ENCODE measurements at places on chromosomes 1 and 21. TPM values are rescaled to one million over a fixed set of nuclear protein-coding genes. Genes with fewer than 3 reads are reported as not detected.
A peak's percentile ranks its signal among the peaks of the same experiment; 100 is the strongest.

DNA sequence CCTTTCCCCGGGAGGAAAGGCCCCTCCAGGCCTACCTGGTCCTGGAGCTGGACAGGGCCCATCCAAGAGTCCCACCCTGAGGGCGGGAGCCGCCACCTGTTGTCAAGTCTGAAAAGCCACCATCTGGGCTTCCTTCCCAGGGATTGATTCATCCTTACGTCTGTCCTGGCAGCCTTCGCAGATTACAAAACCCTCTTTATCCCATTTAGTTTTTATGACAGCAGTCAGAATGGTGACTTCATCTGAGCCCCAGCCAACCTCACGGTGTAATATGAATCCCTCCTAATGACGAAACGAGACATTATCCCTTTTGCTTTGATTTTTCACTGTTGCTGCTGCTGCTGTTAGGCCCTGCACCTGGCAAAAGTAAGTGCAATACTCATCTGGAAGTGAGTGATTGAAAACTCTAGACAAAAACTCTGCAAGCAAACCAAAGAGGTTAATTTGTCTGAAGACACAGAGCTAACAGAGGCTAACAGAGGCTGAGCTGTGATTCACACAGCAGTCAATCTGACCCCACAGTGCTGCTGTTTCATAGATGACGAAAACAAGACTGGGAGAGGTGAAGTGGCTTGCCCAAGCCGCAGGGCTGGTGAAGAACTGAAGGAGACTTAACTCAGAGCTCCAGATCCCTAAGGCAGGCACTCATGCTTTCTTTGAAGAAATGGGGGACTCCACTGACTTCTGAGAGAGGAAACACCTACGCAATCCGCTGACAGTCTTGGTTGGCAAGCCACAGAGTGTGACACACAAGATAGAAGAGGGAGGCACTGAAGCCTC, 30.0 kb upstream of the S100A7 start:
- no peak for DNase-seq

DNA sequence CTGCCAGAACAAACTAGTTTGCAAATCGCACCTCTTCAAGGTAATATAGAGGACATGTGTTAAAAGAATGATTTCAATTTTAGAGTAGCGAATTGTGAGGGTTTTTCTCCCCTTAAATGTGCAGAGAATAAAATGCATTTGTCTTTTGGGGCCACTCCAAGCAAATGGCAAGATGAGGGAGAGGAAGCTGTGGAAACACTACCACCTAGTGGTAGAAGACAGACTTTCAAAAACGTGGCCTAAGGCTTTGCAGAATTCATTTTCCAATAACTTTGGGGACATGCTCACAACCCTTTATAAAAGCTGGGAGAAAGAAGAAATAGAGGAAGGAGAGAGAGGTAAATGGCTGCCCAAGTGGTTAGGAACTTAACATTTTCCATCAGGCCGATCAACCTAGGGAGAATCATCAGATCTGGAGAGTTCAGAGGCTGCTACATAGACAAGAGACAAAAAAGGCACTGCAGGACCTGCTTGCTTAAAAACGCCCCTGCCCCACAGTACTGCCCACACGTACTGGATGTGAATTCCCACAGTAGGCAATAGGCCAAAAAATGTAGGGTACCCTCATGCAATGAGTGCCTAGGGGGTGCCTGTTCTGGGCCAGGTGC, 15.7 kb upstream of the RCAN1 start:
- DNase-seq = peak; percentile 34

- no peak for DNase-seq
Measured at GRCh38 chr1:66932291-66932690, 7.5 kb downstream of the MIER1 start.

DNA sequence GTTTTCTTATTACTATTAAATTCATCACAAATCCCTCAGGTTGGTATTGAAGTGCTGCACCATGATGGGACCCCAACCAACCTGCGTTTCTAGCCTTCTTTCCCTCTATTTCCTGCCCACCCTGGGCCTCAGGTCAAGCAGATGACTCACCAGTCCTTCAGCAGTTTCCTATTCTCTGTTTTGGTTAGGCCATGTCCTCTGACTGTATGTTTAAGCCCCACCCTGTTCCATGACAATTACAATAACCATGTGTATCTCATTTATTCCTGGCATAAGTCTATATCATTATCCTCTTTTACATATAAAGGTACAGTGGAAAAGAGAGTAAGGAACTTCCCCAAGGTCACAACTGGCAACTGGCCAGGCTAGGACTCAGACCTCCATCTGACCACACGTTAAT, 5.3 kb upstream of the FAM78B start:
- no peak for DNase-seq

GRCh38 chr21:33988237-33989017, 72.8 kb upstream of the ATP5PO start:
- DNase-seq = no peak

- DNase-seq = no peak
Measured at GRCh38 chr1:157732755-157733154, 32.2 kb upstream of the FCRL3 start.

DNA sequence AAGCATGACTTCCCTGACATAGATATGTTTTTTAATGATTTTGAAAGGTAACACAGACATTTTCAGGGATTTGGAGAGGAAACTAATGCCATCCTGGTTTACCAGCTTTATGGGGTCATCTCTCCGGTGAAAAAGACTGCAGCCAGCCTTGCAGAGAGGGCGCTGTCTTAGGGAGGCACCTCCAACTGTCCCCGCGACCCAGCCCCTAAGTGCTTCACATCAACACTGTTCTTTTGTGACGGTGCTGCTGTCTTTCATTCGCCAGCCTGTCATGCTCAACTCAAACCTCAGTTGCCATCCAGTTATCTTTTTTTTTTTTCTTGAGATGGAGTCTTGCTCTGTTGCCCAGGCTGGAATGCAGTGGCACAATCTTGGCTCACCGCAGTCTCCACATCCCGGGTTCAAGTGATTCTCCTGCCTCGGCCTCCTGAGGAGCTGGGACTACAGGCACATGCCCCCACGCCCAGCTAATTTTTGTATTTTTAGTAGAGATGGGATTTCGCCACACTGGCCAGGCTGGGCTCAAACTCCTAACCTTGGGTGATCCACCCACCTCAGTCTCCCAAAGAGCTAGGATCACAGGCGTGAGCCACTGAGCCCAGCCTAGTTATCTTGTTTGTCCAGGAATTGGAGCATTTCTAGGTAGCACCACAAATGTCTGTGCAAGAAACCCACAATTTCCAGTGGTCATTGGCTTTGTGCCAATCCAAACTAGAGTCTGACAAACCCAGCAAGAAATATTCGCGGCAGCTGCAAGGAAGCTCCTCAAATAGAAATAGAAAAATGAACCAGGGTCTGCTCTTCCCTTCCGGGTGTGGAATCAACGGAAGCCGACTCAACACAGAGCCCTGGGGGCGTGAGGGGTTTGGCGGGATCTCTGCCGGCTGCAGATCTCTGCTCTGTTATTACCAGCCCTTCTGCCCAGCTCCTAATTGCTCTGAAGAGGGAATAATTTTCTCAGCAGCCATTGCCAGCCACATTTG, 24.2 kb downstream of the PDE9A start:
- peak; percentile 31 for DNase-seq

DNA sequence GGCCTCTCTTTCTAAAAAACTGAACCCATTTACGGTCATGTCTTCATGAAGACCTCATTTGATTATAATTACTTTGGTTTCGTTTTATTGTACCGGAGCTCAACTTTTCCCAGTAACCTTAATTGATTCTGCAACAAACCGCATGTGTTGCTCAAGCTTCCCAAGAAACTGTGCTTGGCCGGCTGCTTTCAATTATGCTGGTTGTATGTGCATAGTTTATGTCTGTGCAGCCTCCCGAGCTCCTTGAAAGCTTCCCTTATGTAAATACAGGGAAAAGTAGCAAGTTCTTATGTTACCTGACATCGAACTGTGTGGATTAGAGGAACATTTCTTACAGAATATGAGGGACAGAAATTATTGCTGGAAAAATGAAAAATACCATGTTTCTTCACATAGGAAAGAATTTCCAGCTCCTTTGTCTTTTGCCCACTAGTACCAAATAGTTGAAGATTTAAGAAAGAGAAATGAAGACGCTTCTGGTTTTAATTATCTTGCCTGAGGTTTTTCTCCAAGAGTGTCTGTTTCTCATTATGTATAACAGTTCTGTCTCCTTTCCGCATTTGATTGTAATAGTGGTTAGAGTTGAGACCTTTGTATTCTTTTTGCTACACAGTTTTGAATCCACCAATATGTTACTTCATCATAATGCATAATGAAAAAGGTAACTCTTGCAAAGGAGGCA, 2.1 kb downstream of the VCAM1 start:
- no peak for DNase-seq

GRCh38 chr1:204503913-204504519, 9.4 kb upstream of the PIK3C2B start:
- no peak for DNase-seq

DNA sequence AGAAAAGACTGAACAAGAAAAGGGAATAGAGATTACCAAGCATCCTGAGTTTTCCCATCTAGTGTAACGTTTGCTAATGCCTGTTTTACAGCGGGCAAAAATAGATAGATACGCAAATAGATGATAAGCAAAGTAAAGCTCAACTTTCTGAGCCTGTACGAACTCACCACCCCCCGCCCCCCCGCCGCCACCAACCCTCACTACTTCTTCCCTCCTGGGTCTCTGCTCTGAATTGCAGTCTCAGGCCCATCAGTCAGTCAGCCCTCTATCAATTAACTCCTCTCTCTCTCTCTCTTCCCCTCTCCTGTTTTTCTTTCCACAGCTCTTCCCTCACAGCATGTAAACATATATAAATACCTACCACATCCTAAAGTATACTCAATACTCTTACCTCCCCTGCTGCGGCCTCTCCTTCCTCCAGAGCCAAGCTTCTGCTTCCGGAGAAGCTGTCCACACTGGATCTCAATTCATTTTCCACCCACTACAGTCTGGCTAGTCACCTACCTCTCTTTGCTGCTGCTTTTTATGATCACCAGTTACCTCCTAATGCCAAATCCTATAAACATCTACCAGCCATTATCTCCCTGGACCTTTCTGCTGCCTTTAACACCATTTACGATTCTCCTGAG, 64.6 kb downstream of the CAPN2 start:
- DNase-seq = no peak

DNA sequence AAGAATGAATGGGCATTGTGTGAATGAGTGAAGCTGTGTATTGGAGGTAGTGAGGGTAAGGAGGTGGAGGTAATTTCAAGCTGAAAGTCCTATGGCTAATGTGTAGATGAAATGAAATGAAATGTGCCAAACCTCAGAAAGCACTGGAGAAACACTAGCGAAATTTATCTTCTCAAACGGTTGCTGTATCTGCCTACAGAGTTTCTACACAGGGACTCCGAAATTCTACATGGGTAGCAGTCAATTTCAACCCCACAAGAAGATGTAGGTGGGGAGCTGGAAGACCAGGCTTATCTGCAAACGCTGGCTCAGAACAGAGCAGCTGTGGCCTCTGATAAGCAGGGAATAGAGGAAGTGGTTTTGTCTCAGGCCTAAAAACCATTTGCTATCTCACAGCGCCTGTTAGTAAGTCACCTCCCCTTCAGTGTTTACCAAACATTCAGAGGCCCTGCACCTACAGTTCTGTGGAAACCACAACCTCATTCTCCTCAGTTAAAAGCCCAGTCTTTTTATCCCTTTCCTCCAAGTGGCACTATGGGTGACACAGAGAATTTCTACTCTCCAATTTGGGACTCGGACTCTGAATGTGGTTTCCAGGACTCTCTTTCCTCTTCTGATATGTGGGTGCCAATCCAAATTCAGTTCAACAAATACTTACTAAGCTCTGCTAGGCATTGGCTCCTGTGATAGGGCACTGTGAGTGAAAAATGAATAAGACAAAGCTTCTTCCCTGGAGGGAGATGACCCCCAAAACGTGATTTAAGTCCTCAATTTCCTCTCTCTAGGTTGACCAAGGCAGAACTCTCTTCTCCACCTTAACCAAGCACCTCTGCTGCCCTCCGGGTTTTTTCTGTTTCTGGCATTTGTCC, 17.2 kb upstream of the SLAMF6 start:
- DNase-seq = peak; percentile 34

DNA sequence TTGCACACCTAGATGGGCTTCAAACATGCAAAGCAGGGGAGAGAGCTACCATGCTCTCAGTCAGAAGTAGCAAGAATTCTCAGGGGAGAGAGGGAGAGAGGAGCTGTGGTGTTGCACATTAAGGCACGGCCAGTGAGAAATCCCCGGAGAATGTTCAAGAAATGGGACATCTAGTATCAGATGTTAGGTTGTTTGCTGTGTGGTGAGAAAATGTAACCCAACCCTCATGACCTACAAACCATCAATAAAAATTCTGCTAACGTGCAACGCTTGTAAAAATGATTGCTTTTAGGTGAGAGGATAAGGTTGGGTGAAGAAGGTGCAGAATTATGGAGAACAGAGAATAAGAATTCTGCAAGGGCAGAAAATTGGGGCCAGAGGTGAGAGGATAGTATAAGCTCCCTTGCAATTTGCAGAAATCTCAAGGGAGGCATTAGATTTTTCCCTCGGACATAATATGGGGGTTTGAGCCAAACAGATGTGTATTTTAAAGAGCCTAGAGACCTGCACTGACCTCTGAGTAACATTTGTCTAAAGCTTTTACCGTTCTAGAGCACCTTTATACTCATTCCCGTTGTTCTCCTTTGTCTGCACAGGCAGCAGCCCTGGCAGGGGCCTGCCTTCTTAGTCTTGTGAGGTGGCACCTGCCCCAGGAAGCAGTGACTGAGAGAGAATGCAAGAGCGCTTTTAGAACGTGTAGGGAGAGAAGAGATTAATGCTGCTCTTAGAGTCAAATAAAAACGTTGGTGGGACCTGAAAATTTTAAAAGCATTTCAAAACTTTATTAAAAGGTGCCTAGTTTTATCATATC, 25.4 kb upstream of the KIAA0040 start:
- no peak for DNase-seq

DNA sequence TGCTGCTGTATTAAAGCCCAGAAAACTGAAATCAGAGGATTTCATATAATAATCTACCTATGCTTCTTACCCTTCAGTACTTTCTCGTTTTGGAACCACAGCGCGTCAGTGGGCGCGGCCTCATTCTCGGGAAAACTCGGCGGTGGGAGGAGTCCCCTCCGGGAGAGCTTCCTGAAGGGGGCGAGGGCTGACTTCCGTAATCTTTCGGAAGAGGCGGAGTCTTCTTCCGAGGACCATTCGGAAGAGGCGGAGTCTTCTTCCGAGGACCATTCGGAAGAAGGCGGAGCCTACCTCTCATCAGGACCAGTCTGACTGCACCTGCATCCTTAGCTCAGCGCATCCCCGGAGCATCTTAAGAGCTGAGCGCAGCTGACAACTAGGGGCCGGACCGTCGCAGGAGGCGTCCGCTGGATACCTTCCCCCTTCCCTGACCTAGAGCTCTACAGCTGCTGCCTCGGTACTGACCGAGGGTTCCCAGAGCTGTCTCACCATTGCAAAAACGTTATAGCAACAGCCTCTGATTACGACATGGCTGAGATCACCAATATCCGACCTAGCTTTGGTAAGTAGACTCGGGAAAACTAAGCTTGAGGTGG, at the start of gene SYT11:
SYT11 (plus strand) TSS at position 334 of the 596 bp plus-strand sequence; CDS start at position 529, 195 bp downstream.
- peak; percentile 60 for DNase-seq

GRCh38 chr1:165444897-165445370, at the start of gene RXRG:
Gene RXRG (minus strand): TSS chr1:165445126. CDS start chr1:165444893, 233 bp downstream.
- DNase-seq = no peak

GRCh38 chr21:27571706-27572105, 604.8 kb upstream of the ADAMTS5 start:
- DNase-seq = no peak

- DNase-seq = no peak
Measured at GRCh38 chr1:942411-942821, 16.6 kb downstream of the NOC2L start.

KRTAP11-1 gene
- total RNA-seq = not detected

ZNF695 gene
- total RNA-seq = 2.3 TPM

FOXD3 gene
- not detected for total RNA-seq

FCRL4 gene
- not detected for total RNA-seq

MFAP2 gene
- total RNA-seq = 133 TPM

SELP gene
- 27.7 TPM for total RNA-seq

MAP10 gene
- 1.3 TPM for total RNA-seq

FOXO6 gene
- not detected for total RNA-seq

SLC41A1 gene
- total RNA-seq = 29.8 TPM

WNT9A gene
- total RNA-seq = 3.7 TPM

GUCA2A gene
- total RNA-seq = not detected
